AG04449 (cell line): ENCODE measurements at places on chromosomes 1 and 21.
A peak's percentile ranks its signal among the peaks of the same experiment; 100 is the strongest.

DNA sequence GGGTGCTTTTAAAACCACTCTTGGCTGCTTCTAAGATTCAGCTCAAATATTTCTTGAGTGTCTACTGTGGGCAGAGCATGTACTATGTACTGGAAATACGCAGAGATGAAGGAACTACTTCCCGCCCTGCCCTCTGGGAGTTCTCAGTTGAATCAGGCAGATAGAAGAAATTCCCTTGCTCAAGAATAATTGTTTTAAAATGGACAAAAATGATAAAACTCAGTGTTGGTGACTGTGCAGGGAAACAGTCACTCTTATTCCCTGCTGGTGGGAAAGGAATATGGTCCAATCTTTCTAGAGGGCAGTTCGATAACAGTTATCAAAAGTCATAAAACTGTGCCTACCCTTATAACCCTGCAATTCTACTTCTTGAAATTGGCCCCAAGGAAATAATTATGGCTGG lies 16.9 kb upstream of the GRHL3 start:
- DNase-seq = no peak

DNA sequence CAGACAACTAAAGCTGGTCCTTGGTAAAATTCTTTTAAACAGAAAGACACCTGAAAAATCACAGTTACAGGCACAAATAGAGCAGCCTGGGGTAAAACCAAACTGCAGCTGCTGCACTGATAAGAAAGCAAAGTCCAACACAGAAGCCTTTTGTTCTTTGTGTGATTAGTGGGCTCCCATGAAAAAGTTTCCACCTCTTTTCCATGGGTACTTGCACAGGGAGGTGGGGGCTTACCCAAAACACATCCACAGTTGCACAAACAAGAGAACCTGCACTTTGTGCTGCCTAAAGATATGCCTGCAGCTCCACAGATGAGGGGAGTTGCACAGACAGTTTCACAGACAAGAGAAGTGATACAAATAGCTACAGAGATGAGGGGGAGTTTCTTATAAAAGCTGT lies 106.7 kb upstream of the SLC5A9 start:
- no peak for DNase-seq

DNA sequence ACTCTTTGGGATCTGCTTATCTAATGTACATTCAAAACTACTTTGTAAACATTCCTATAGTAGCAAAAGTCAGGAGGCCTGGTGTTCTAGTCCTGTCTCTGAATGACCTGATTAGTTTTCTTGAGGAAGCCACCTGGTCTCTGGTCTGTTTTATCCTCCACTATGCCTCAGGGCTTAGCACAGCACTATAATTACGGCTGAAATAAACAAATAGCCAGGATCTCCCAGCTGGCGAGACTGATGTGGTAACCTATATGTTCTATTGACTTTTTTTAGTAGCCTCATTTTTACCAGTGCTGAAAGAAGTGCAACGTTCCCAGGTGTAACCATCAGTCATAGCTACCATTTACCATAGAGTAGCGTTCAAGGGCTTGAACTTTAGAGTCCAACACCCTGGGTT lies 24.2 kb upstream of the RPL11 start:
- no peak for DNase-seq

DNA sequence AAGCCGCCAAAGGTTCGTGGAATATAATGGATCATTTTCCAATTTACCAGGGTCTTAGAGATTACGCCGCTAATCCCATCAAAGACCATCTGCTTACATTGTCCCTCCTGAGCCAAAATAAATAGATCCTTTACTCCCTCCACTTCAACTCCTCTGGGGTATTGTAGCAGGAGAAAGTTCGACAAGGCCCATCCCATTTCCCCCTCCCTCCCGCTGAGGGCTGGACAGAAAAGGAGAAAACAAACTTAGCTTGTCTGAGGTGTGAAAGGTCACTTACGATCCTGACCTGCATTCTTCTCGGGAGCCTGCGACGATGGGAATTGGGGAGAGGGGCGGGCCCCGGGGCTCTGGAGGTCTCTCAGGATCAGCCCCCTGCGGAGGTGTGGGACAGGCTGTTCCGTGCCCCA lies 60.8 kb downstream of the MEF2D start:
- no peak for DNase-seq

GRCh38 chr1:244854865-244855578 lies 9.3 kb downstream of the HNRNPU start:
- DNase-seq = no peak

DNA sequence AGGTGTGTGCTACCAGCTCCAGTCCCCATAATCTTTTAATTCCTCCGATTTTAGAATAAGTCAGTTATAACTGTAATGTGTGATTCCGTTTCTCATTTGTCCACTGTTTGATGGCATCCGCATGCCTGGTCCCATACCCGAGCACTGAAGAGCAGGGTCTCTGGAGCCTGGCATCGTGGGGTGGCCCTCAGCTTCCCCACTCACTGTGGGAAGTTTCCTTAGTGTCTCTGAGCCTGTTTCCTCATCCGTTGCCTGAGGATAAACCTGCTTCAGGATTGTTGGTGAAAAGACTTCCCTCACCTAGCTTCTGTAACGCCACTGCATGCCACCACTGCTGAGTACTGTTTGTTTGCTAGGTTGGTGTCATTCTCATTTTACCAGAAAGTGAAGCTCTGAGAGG lies 19.5 kb downstream of the PARK7 start:
- no peak for DNase-seq

DNA sequence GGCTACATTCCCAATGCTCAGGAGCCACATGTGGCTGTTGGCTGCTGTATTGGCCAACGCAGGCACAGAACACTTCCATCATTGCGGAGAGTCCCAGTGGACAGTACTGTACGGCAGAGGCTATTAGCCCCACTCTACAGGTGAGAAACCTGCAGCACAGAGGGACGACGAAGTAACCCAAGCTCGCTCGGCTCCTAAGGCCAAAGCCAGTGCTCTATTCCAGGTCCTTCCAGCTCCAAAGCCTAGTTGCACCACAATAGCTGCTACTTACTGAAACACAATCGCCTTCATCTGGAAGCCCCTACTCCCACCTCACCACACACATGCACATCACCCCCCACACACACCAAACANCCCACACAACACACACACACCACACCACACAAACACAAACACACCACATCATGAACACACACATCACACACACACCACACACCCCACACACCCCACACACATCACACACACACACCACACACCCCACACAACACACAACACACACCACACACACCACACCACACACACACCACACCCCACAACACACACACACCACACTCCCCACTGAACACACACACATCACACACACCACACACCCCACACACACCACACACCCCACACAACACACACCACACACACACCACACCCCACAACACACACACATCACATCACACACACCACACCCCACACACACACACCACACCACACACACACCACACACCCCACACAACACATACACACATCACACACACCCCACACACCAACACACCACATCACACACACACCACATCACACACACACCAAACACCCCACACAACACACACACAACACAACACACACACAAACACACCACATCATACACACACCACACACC lies 3.2 kb downstream of the LYPD8 start:
- no peak for DNase-seq

GRCh38 chr1:219963432-219963831 lies 35.1 kb upstream of the SLC30A10 start:
- DNase-seq = no peak

GRCh38 chr1:202216691-202217090 lies 23.1 kb downstream of the LGR6 start:
- no peak for DNase-seq

DNA sequence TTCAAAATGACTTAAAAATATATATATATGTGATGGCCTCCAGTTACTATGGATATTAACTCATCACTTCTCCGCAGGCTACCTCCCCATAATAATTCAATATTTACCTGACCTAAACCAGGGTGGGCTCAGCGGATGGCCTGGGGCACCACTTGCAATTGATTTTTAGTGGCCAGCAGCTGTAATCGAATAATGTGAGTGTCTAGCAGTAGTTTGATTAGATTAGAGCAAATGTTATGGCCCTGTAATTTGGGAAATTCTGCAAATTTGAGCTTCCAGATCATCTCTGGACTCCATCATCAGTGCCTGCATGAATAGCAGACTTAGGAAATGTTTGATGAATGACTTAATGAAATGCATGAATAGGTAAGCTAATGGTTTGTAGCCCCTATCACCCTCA lies 14.7 kb downstream of the SUSD4 start:
- DNase-seq = no peak

GRCh38 chr1:165542647-165543046 lies 1.2 kb upstream of the LRRC52 start:
- no peak for DNase-seq

DNA sequence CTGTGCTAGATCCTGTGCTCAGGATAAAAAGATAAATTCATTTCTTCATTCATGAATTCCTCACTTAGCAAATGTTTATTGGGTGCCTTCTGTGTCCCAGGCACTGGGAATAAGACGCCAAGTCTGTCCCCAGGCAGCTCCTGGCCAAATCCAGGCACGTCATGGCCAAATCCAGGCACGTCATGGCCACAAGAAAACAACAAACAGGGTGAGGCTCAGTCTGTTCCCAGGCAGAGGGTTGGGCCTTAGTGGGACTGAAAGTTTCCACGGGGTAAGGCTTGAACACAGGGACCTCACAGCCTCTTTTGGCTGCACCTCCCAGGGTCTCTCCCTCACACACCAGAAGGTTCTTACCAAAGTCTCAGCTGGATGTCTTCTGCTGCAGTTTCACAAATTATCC lies 95.7 kb downstream of the PAX7 start:
- DNase-seq = no peak

DNA sequence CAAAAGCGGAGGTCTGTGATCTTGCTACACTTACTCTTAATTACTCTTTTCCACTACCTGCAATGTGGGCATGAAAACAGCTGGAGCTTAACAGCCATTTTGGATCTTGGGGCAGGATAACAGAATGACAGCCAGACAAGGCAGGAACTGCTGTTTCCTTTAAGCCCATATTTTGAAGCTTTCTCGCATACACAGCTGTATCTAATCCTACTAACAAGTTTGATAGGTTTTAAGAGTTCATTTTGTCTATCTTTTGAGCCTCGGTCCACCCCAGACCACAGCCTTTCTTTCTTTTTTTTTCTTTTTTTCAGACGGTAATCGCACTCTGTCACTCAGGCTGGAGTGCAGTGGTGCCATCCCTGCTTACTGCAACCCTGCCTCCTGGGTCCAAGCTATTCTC lies 42.4 kb upstream of the CRB1 start:
- DNase-seq = no peak

GRCh38 chr1:119132179-119132578 lies 8.3 kb downstream of the WARS2 start:
- no peak for DNase-seq

- no peak for DNase-seq
Measured at GRCh38 chr21:34802180-34802899, 133.5 kb downstream of the CLIC6 start.

GRCh38 chr1:58818976-58819375 lies 35.1 kb upstream of the JUN start:
- DNase-seq = no peak

- DNase-seq = no peak
Measured at GRCh38 chr1:997993-998744, 1.7 kb downstream of the HES4 start.

GRCh38 chr1:117612517-117613248 lies 6.8 kb downstream of the TENT5C start:
- peak; percentile 24 for DNase-seq

GRCh38 chr21:35764077-35764476 lies 296.2 kb downstream of the SETD4 start:
- DNase-seq = no peak

GRCh38 chr1:216054600-216054999 lies 368.6 kb downstream of the USH2A start:
- no peak for DNase-seq

DNA sequence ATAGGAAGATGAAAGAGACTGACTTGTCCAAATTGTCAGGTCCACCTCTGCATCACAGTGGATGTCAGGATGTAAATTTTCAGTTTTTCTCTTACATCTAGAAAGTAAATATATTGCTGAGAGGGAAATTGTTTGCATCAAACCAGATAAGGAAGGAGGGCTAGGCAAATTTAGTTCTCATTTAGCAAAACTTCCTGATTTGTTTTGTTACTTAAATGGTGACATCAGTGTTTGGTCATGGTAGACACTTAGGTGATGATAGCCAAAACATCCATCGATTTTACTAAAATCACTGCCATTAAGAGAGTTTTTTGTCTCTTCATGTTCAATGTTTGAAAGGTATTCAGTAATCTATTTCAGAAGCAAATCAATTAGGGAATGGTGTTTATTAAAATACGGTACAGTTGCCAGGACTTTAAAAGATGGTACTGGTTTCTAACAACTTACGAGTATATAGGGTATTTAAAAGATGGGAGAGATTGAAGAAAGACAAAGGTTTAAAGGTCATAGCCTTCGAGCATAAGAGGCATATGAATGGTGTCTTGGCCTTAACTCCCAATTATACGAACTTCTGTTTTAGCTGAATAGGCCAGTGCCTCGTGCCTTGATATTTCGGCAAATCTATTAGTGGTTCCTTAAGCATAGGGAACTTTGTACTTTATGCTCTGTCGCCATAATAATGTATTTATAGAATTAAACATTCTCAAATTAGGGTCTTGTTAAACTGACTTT lies 3.0 kb downstream of the IER5 start:
- DNase-seq = no peak

DNA sequence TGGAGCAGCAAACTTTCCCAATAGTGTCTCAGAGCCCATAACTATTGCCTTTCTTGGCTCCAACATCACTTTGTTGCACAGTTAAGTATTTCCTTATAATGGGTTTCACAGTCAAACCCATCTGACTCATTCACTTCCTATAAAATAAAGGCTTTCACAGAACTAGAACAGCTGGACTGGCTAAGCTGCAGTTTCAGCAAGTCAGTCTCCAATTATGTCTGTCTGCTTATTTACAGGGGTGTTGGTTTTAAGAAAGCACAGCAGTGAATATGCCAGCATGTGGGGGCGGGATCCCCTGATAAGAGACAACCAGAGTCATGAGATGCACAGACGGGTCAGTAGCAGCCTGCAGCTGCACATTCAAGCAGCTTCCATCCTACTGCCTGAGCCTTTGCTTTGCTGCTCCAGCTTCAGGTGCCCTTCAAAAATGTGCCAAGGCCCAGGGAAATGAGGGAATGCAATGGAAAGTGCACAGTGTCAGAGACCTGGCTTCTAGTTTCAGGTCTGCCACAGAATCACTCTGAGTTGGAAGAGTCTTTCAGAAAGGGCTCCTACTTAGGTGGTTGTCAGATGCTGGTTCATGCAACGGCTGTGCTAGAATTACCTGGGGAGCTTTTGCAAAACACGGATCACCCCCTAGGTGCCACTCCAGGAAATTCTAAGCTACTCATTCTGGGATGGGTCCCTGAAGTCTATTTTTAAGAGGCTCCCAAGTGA lies 24.8 kb downstream of the RNF19B start:
- peak; percentile 74 for DNase-seq

GRCh38 chr1:62436039-62436465 lies 797 bp upstream of the USP1 start:
- no peak for DNase-seq

- DNase-seq = peak; percentile 24
Measured at GRCh38 chr1:19169642-19170041, 40.4 kb downstream of the UBR4 start.

- DNase-seq = peak; percentile 90
Measured at GRCh38 chr1:84253891-84254290, 47.6 kb upstream of the SAMD13 start.
